ENCODE measurements at places on chromosomes 7 and 10.

DNA sequence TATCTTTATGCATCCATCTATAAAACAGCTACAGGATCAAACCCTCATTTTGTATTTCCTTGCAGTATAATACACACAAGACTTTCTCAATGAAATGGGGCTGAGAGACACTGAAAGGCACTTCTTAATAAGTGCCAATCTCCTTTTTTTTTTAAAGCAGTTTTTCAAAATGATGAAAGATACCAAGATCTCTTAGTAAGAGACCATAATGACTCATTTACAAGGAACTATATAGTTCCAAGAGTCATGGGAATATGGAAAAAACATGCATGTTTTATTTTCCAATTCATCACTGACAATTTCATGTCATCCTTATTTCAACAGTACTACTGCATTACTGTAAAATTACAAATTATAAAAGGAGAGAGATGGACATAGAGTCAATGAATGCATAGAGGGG is 973.7 kb downstream of the GATA3 start:
- DNase-seq, result peak; percentile 22

- DNase-seq, result no peak
These were observed 156.3 kb upstream of the KMT2E start for GRCh38 chr7:104857458-104858425.

- DNase-seq, result peak; percentile 81
These were observed 100.7 kb upstream of the WAC start for GRCh38 chr10:28432210-28432676.

DNA sequence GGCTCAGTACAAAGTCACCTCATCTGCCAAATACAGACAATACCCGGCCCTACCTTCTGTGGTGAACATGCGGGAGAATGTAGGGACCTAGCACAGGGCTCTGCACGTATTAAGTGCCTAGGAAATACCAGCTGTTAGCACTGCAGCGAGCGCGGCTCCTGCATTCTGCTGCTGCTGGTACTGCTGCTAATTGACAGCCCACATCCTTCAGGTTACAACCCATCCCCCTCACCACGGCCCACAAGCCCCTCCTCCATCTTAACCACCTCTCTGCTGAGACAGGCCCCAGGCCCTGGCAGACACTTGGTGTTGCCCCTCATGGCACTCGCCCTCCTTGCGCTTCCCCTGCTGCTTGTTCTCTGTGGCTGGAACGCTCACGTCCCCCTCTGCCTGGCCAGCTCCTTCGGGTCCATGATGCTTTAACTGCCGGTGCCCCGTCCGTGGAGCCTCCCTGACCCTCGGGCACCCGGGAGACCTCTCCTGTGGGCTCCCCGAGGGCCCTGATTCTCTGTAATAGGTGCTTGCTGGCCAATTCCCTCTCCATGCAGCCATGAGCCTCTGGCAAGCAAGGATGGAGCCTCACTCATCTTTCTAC is 53.3 kb upstream of the LOXL4 start:
- no peak for DNase-seq

DNA sequence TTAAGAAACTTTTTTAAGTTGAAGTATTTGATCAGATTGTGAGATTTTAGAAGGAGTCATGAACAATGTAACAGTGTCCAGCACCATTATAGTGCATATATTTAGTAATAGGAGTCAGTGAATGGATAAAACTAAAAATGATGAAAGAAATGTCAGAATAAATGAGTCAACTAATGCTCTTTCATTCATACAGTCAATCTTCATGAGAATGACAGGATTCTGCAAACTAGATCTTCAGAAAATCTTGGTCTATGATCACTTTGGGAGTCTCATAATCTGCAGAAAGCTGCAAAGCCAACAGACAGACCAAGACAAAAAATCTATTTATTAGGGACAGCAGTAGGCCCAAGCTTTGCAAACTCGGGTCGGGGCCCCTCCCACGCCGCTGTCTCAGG is 710 bp downstream of the RNLS start:
- no peak for DNase-seq

DNA sequence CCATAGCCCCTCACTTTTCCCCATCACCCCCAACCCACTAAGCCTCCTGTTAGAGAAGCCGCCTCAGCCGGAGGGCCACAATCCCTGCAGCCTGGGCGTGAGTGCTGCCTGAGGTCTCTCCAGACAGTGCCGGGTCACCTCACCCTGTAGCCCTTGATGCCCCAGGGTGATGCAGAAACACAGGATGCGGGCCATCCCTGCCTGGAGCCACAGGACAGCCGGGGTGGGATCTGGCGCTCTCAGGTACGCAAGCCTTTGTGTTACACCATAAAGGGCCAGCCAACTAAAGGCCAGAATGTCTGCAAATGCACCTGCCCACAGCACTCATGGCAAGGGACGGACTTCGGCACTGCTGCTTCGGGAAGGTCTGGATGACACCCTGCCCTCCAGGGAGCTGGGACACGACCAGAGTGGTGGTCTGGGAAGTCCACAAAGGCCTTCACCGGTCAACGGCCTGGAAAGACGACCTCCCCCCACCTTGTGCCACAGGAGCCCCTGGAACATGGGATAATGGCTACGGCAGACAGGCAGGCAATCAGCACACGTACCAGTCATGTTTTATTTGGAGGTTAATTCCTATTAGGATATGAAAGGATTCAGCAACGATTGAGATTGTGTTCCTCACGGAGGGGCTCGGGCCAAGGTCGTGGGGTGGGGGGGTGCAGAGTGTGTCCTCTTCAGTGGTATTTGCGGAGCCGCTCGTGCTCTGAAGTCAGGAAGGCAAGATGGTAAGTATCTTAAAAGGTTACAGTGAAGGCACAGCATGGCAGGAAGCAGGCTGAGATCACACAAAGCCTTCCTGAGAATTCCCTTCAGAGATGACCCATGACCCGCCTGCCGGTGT is 8.1 kb downstream of the ATP5MF start:
- no peak for DNase-seq

GRCh38 chr10:4845766-4846165 is 19.8 kb downstream of the AKR1E2 start:
- no peak for DNase-seq
